ENCODE measurements at places on chromosomes 7 and 10.

- no peak for DNase-seq
- no peak overlapping the region for H3K27ac ChIP-seq
- H3K4me1 ChIP-seq = peaks cover 8% of the 10 kb centered on the region
- no peak overlapping the region for H3K4me3 ChIP-seq
- H3K27me3 ChIP-seq = no peaks in the 10 kb centered on the region
These were observed 391.4 kb downstream of the TNS3 start for GRCh38 chr7:47190462-47190861.

- no peaks in the 10 kb centered on the region for H3K27me3 ChIP-seq
- DNase-seq = no peak
- no peak overlapping the region for H3K4me3 ChIP-seq
- no peak overlapping the region for H3K27ac ChIP-seq
- H3K36me3 ChIP-seq = peaks cover 9% of the 10 kb centered on the region
These were observed 45.4 kb downstream of the GNA12 start for GRCh38 chr7:2798669-2799068.

DNA sequence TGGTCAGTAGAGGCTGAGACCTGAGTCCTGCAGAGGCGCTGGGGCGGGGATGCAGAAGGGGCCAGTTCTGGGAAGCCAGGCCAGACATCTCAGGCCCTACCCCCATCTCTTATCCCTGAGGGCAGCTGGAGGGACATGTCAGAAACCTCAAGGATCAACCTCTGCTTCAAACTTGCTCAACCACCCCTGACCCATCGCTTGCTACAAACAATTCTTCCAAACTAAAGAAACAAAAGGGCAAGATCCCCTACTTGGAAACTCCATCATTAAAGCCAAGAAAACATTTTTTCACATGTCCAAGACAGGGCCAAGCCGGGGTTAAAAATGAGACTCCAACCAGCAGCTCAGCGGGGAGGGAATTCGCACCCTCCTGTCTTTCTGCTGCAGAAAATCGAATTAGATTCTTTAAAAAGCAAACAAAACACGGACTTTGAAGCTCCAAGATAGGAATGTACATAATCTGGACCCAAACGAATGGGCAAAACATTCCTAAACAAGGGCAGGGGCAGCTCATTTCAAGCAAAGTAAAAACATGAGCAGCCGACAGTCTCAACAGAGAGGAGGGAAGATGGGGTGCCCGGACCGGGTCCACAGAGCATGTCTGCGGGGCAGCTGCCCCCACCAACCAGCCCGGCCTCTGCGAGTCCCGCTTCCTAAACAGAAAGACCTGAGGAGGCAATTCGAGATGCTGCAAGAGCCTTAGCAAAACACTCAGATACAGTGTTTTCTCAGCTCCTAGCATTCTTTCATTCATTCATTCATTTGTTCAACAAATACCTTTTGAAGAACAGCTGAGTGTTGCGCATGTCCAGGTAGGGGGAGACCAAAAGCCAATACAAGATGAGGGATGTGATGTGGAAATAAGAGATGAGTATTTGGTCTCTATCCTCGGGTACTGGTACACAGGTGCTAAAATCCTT, 44.8 kb downstream of the CHST15 start:
- H3K27me3 ChIP-seq = no peaks in the 10 kb centered on the region
- peaks cover 24% of the 10 kb centered on the region for H3K4me1 ChIP-seq
- no peak overlapping the region for H3K4me3 ChIP-seq
- no peak for DNase-seq

- no peaks in the 10 kb centered on the region for H3K4me1 ChIP-seq
- DNase-seq = no peak
- no peak overlapping the region for H3K27ac ChIP-seq
- H3K27me3 ChIP-seq = no peaks in the 10 kb centered on the region
- no peak overlapping the region for H3K4me3 ChIP-seq
These were observed 30.1 kb upstream of the TM9SF3 start for GRCh38 chr10:96616961-96617360.

Measured in gastrocnemius medialis (tissue), 4 donors.